ENCODE measurements at places on chromosomes 16 and 17.

- DNase-seq: no peak
These were observed 166.4 kb downstream of the CYB561 start for GRCh38 chr17:63279498-63280230.

- no peak for DNase-seq
These were observed 16.3 kb downstream of the USP31 start for GRCh38 chr16:23132775-23133463.

- no peak for DNase-seq
These were observed 17.1 kb upstream of the HOXB13 start for GRCh38 chr17:48745381-48746275.

DNA sequence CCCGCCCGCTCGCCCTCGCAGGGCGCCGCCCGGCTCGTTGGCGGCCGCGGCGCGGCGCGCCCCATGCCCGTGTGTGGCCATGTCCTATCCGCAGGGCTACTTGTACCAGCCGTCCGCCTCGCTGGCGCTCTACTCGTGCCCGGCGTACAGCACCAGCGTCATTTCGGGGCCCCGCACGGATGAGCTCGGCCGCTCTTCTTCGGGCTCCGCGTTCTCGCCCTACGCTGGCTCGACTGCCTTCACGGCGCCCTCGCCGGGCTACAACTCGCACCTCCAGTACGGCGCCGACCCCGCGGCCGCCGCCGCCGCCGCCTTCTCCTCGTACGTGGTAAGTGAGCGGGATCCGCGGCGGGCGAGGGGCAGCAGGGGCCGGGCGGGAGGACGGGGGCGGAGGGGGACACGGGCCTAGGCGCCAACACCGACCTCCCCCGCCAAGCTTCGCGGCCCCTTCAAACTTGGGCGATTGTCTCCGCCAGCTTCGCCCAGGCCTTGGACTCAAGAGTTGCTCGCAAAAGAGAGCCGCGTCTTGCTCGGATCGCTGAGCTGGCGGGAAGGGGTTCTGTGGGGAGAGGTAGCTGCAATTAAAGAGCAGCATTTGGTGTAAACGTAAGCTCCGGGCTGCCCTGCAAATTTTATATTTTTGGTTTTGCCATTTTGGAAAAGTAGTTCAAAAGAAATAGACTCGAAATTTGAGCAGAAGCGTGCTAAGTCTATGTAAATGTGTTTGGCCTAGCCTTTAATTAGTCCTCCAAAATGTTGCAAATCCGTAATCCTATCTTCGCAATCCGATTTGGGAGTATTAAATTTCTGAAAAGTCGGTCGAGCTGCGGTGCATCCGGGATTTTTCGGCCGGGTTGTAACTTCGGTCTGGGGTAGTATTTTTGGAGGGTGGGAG lies 702 bp downstream of the IRX5 start:
- DNase-seq: no peak

- DNase-seq: no peak
These were observed 75.3 kb downstream of the KSR1 start for GRCh38 chr17:27531469-27531961.

DNA sequence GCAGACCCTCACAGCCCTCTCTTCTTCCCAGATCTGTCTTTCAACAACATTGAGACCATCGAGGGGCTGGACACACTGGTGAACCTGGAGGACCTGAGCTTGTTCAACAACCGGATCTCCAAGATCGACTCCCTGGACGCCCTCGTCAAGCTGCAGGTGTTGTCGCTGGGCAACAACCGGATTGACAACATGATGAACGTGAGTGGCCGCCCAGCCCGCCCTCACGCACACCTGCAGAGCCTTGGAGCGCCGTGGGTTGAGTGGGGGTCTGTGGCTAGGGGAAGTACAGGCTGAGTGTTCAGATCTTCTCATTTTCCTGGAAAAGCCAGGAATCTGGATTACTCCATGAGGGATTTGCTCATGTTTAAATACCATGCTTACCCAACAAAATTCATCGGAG lies 15.2 kb downstream of the DRC3 start:
- no peak for DNase-seq

GRCh38 chr17:7173687-7174602 lies 5.2 kb downstream of the ASGR1 start:
- DNase-seq: no peak

GRCh38 chr17:77365584-77366186 lies 224.9 kb downstream of the SEC14L1 start:
- no peak for DNase-seq
